ENCODE measurements at places on chromosomes 12 and 14.

DNA sequence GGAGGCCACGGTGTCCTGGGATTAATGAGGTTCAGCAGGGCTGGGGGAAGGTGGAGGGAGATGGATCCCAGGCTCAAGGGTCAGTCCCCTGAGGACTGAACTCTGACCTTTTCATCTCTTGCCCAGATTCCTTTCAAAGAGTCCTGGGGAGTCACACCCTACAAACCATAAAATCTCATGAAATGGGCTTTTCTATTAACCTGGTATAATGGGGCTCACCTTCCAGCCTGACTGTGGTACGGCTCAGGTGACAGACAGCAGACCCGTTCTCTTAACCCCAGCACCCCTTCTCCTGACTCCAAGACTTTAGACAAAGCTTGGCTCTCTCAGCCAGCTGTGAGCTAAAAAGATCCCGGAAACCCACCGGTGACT lies 268.2 kb downstream of the ADGRD1 start:
- no peak for DNase-seq

DNA sequence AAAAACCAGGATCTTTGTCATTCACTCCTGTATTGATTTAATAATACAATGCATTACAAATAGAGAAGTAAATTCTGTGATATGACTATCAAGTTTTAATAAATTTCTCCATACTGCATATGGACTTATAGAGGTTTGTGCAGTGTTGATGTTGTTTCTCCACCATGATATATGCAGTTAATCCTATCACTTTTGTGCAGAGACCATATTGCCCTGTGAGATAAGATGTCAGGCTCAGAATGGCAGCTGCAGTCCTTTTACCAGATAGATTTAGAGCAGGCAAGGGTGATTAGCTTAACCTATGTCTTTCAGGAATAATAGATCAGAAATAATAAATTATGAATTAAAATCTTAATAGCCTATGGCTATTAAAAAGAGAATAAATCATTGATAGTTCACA lies 38.6 kb upstream of the KCNJ8 start:
- no peak for DNase-seq

DNA sequence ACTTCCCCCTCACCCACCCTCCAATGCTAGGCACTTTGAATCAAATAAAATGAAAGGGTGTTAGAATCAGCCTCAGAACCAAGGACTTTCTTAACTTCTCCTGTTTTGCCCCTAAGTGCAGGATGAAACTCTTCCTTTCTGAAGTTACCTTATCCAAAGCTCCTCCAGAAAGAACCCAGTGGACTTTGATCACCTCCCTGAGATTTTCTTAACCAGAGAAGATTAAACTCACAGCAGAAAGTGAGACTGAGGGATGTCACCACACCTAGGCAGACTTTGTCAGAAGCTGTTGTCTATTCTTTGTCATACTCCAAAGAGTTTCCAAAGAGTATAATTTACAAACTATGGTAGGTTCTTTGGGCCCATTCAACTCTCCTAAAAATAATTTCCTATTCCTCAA lies 14.2 kb upstream of the RNASE3 start:
- no peak for DNase-seq

DNA sequence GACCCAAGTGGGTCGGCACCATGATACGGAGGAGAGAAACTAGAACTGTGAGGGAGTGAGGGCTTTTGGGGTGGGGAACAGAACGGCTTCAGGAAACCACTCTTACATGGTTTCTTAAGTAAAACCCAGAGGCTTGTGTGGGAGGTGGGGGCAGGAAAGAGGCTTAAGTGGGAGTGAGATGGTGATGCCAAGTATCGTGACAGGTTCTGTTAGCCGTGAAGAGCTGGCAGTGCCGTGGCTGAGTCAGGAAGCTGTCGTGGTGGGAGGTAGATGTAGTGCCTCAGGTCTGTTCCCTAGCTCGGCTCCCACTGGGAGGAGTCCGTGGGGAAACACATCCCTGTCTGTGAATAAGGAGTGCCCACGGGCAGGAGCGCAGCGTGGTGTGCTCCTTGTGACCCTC lies 185.8 kb upstream of the FKBP4 start:
- DNase-seq, result no peak

GRCh38 chr14:58816416-58817115 lies 178.8 kb downstream of the DACT1 start:
- no peak for DNase-seq

DNA sequence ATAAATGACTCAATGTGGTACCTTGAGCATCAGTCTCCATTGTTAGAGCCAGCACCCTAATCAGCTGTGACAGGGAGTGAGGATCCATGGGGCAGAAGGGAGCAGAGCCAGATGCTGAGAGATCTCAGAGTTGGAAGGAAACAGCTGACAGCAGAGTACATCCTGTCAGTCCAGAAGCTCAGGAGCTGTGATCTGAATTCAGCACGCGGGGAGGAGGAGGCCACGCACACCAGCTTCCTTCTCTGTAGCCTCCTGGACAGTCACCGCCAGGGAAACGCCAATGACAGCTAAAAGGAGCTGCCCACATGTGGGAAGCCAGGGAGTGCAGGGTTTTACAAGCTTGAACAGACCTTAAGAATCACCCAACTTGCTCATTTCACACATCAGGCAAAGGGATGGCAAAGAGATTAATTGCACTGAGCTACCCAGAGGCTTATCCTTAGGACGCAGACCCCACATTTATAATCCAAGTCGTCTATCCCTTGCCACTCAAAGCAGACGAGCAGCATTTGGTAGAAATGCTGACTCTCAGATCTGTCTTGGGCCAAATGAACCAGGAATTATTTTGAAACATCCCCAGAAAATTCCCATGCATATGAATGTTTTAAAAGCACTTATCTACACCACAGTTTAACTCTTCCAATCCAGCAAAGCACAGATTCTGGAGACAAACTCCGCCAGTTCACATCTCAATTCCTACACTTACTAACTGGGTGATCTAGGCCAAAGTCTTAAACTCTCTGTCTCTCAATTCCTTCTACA lies 322.6 kb upstream of the TMTC1 start:
- no peak for DNase-seq

All from mucosa of descending colon (tissue), 3 donors.